ENCODE measurements at places on chromosomes 3 and 15.

DNA sequence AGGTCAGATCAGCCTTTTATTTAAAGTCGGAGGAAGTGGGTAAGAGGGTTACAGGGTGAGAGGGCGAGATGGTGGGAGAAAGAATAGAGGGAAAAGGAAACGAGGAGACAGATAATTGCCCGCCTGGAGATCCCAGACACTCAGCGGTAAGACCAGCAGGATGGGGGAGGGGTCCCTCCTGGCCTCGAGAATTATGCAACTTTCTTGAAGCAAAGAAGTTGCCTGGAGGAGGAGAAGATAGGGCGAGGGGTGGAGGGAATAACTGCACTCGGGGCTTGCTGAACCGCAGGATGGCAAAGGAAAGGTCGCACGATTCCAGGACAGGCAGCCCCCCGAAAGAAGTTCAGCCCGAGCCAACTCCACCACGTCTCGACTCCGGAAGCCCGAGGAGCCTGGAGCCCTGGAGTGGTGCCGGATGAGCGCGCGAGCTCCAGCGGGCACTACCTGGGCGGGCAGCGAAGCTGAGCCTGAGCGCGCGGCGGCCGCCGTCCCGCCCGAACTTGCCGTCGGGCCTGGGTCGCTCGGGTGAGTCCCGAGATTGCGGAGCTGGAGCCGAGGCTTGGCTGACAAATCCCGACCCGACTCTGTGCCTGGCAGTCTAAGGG is 402 bp downstream of the WWTR1 start:
- H3K27me3 ChIP-seq, result peaks cover 22% of the 10 kb centered on the region
- no peaks in the 10 kb centered on the region for H3K36me3 ChIP-seq
- H3K27ac ChIP-seq, result no peak overlapping the region
- peak; percentile 15 for DNase-seq

- no peak overlapping the region for H3K4me3 ChIP-seq
- no peaks in the 10 kb centered on the region for H3K36me3 ChIP-seq
- no peak overlapping the region for H3K27ac ChIP-seq
- peaks cover 10% of the 10 kb centered on the region for H3K4me1 ChIP-seq
Observed at GRCh38 chr3:143819890-143820289, 28.4 kb downstream of the SLC9A9 start.

DNA sequence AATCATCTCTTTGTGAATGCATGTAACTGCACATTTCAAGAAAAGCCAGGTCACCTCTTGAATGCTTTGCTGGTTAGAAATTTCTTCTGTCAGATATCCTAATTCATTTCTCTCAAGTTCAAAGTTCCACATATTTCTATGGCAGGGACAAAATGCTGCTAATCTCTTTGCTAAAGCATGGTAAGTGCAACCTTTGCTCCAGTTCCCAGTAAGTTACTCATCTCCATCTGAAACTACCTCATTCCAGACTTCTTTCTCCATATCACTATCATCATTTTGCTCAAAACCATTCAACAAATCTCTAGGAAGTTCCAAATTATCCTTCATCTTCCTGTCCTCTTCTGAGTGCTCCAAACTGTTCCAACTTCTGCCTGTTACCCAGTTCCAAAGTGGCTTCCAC is 230.6 kb downstream of the ZMAT3 start:
- H3K4me3 ChIP-seq, result no peak overlapping the region
- no peak overlapping the region for H3K27ac ChIP-seq
- H3K4me1 ChIP-seq, result no peaks in the 10 kb centered on the region

DNA sequence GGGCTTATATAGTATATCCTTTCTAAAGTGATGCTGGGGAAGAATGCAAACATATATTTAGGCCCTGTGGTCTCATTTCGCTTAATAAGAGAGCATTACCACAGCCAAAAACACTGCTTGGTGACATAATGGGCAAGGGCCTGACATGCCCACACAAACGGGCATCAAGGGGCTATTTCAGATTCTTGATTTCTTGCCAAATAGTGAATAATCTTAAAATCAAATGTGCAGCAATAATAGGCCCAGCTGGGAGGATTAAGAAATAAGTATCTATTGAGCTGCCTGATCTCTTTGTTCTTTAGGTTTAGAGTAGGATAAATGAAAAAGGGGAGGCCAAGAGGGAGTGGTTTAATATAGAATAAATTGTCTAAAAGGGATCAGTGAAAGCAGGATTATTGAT is 241.0 kb upstream of the GBE1 start:
- H3K4me3 ChIP-seq, result no peak overlapping the region
- H3K27ac ChIP-seq, result no peak overlapping the region
- H3K36me3 ChIP-seq, result no peaks in the 10 kb centered on the region
- no peak for DNase-seq
- H3K27me3 ChIP-seq, result no peaks in the 10 kb centered on the region
- no peaks in the 10 kb centered on the region for H3K4me1 ChIP-seq

- H3K27ac ChIP-seq, result no peak overlapping the region
- no peaks in the 10 kb centered on the region for H3K36me3 ChIP-seq
- no peak for DNase-seq
- H3K27me3 ChIP-seq, result peaks cover 2% of the 10 kb centered on the region
- no peak overlapping the region for H3K4me3 ChIP-seq
- H3K4me1 ChIP-seq, result no peaks in the 10 kb centered on the region
Observed at GRCh38 chr3:18951333-18951732, 197.0 kb upstream of the KCNH8 start.

DNA sequence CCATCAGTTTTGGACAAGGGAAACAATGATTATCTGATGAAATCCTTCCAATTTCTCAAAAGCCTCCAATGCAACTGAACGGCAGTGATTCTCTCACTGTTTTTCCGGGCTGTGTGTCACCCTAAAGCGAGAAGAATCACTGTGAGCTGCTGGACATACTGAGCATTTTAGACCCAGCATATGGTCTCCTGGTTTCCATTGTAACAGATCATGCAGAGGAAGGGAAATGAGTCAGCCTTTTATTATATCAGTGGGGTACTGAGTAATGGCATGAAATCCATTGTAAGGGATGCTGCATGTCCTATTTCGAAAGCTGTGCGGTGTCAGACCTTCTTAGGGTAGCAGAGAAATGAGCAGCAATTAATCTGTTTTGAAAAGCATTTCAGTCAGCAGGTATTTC is 287.1 kb downstream of the IL5RA start:
- no peak overlapping the region for H3K27ac ChIP-seq
- H3K27me3 ChIP-seq, result no peaks in the 10 kb centered on the region
- no peak overlapping the region for H3K4me3 ChIP-seq
- H3K36me3 ChIP-seq, result no peaks in the 10 kb centered on the region
- DNase-seq, result no peak

DNA sequence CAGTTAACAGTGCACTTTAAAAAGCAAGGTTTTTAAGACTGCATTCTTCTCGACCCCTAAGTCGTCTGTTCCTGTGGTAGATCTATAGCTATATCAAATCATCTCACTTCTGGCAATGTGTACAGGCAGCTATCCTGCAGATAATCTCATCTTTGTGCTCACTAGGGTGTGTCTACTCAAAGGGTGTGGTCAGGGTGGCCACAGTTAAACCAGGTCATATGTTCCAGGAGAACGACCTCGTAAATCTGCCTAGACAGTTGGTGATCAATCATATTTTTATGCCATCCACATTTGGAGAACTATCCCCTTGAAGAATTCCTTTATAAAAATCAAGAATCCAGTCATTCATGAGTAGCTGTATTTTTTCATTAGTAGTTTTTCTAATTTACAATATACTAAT is 3.0 kb downstream of the VEPH1 start:
- no peaks in the 10 kb centered on the region for H3K36me3 ChIP-seq
- no peak overlapping the region for H3K27ac ChIP-seq
- H3K4me1 ChIP-seq, result peaks cover 4% of the 10 kb centered on the region
- no peak overlapping the region for H3K4me3 ChIP-seq

DNA sequence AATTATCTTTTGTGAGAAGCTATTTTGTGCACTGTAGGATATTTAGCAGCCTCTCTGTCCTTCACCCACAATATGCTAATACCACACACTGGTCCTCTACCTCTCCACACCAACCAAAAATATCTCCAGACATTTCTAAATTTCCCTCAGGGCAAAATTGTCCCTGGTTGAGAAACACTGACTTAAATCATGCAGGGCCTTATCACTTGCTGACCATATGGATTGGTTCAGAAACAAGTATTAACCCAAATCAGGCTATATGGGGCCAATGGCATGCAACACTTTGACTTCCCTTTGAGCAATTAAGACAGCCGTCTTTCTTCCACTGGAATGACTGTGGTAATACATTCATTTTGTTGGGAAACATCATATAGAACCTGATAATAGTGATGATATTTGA is 251.1 kb downstream of the CNTN3 start:
- H3K4me3 ChIP-seq, result no peak overlapping the region
- DNase-seq, result no peak
- H3K36me3 ChIP-seq, result no peaks in the 10 kb centered on the region
- no peaks in the 10 kb centered on the region for H3K27me3 ChIP-seq

GRCh38 chr3:53132347-53132746 is 2.1 kb upstream of the RFT1 start:
- DNase-seq, result no peak
- H3K36me3 ChIP-seq, result no peaks in the 10 kb centered on the region
- no peak overlapping the region for H3K4me3 ChIP-seq

- peaks cover 15% of the 10 kb centered on the region for H3K4me1 ChIP-seq
- no peak overlapping the region for H3K4me3 ChIP-seq
- no peaks in the 10 kb centered on the region for H3K36me3 ChIP-seq
- no peaks in the 10 kb centered on the region for H3K27me3 ChIP-seq
Observed at GRCh38 chr3:188335656-188336055, 181.7 kb downstream of the LPP start.

GRCh38 chr15:40217166-40217824 is 21.6 kb upstream of the PAK6 start:
- DNase-seq, result peak; percentile 85
- H3K27me3 ChIP-seq, result no peaks in the 10 kb centered on the region
- no peak overlapping the region for H3K4me3 ChIP-seq
- H3K27ac ChIP-seq, result no peak overlapping the region
- H3K4me1 ChIP-seq, result no peaks in the 10 kb centered on the region
- H3K36me3 ChIP-seq, result peaks cover 3% of the 10 kb centered on the region

DNA sequence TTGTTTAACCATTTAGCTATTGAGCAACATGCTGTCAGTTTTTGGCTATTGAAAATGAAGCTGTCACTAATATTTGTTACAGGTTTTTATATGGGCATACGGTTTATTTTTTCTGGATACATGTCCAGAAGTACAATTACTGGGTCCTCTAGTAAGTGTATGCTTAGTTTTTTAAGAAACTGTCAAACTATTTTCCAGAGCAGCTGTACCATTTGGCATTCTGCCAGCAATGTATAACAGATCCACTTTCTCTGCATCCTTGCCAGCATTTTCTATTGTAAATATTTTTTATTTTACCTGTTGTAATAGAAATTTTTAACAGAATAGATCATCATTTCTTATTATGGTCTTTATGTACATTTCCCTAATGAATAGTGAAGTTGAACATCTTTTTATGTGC is 658.8 kb downstream of the EDEM1 start:
- H3K36me3 ChIP-seq, result no peaks in the 10 kb centered on the region
- DNase-seq, result no peak
- no peak overlapping the region for H3K27ac ChIP-seq

GRCh38 chr3:186653080-186653707 is 12.6 kb upstream of the HRG start:
- peak; percentile 76 for DNase-seq
- no peaks in the 10 kb centered on the region for H3K27me3 ChIP-seq
- H3K27ac ChIP-seq, result peak overlapping the region; percentile 34
- no peak overlapping the region for H3K4me3 ChIP-seq
- no peaks in the 10 kb centered on the region for H3K36me3 ChIP-seq

DNA sequence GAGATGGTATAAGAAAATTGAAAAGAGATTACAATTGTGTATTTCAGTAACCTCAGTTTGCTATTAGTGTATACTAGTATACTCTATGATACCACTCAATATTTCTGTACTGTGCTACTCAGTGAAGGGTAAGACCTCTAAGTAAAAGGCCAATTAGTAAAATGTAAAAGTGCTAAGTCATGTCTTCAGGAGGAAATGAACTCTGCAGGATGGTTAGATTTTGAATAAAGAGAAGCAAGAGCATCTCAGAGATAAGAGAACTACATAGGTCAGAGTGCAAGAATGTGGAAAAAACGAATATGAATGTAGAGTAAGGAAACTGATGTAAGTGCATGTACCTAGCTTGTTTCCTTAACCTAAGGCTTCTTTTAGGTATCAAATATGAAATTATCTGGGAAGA is 796.6 kb upstream of the GBE1 start:
- no peaks in the 10 kb centered on the region for H3K36me3 ChIP-seq
- H3K4me3 ChIP-seq, result no peak overlapping the region
- no peak overlapping the region for H3K27ac ChIP-seq

- DNase-seq, result no peak
- H3K27me3 ChIP-seq, result no peaks in the 10 kb centered on the region
- H3K4me1 ChIP-seq, result no peaks in the 10 kb centered on the region
- no peaks in the 10 kb centered on the region for H3K36me3 ChIP-seq
- H3K27ac ChIP-seq, result no peak overlapping the region
Observed at GRCh38 chr3:184825121-184825820, 13.3 kb downstream of the VPS8 start.

- H3K4me1 ChIP-seq, result peaks cover 5% of the 10 kb centered on the region
- no peak for DNase-seq
Observed at GRCh38 chr3:16604887-16605602, at the start of gene DAZL. TSS of gene DAZL (minus strand) at chr3:16605423. CDS start at chr3:16605205, 218 bp downstream.

GRCh38 chr15:34583399-34584329 is at the start of gene GOLGA8B:
TSS of gene GOLGA8B (minus strand) at chr15:34583651. CDS start at chr15:34535912, 47,739 bp downstream.
- peak; percentile 89 for DNase-seq
- peak within 1 kb of the TSS; percentile 80 for H3K4me3 ChIP-seq
- peak within 1 kb of the TSS; percentile 13 for H3K27ac ChIP-seq
- H3K4me1 ChIP-seq, result peaks cover 21% of the 10 kb centered on the region

DNA sequence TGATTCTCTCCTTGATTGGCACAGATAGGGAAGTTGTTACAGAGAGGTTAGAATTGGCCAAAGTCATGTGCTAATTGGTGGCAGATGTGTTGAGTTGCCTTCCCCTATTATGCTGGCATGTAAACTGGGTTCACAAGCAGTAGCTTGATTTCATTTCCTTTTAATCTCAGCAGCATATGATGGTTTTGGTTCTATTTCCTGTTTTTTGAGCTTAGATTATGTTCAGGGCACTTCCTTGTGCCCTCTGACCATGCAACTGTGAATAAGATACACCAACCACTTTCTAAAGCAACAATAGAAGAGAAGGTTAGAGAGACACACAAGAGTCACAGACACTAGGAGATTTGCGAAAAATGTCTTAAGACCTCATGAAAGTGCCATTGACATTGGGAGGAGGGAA is 16.5 kb downstream of the HPS3 start:
- peak overlapping the region; percentile 84 for H3K27ac ChIP-seq
- peak overlapping the region; percentile 6 for H3K4me3 ChIP-seq
- H3K27me3 ChIP-seq, result no peaks in the 10 kb centered on the region

GRCh38 chr15:91412138-91412928 is 312.3 kb downstream of the SV2B start:
- H3K27me3 ChIP-seq, result no peaks in the 10 kb centered on the region
- no peak overlapping the region for H3K27ac ChIP-seq
- H3K36me3 ChIP-seq, result no peaks in the 10 kb centered on the region
- no peak for DNase-seq
